ENCODE measurements at places on chromosomes 11 and 22.

DNA sequence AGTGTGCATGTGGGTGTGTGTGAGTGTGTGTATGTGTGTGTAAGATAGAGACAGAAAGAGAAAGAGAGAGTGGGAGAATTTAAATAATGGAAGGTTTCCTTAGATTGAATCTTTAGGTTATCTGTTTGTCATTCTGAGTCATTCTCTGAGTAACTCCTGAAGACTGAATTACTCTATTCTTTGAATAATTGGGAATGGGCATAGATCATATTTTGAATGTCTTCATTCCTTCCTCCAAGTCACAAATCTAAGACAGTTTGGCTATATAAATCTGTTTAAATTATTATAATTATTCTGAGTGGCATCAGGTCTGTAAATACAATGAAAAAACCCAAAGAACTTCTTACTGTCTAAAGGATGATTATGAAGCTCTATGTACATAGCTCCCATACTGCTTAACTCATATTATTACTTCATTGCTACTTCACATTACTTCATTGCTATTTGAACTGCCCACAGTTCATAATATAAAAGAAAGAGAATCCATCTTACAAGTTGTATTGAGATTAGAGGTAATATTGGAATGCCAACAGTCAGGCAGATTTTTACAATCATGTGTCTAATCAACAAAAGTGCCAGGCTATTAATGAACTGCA is 346.6 kb upstream of the CCDC179 start:
- DNase-seq: no peak

GRCh38 chr11:38824573-38824972 is 2226.5 kb upstream of the RAG2 start:
- peak; percentile 1 for DNase-seq

- no peak for DNase-seq
These were observed 761 bp downstream of the ZDHHC13 start for GRCh38 chr11:19117760-19118097.

- DNase-seq: no peak
These were observed 7.8 kb upstream of the POLR3H start for GRCh38 chr22:41551877-41552582.

GRCh38 chr22:32473388-32473952 is 1.1 kb upstream of the FBXO7 start:
- peak; percentile 50 for DNase-seq

- DNase-seq: no peak
These were observed 13.5 kb upstream of the TMA7B start for GRCh38 chr22:39946503-39947219.

- DNase-seq: no peak
These were observed 9.6 kb upstream of the SYT8 start for GRCh38 chr11:1825039-1825740.

- no peak for DNase-seq
These were observed 7.2 kb upstream of the SELENOO start for GRCh38 chr22:50193621-50194020.

DNA sequence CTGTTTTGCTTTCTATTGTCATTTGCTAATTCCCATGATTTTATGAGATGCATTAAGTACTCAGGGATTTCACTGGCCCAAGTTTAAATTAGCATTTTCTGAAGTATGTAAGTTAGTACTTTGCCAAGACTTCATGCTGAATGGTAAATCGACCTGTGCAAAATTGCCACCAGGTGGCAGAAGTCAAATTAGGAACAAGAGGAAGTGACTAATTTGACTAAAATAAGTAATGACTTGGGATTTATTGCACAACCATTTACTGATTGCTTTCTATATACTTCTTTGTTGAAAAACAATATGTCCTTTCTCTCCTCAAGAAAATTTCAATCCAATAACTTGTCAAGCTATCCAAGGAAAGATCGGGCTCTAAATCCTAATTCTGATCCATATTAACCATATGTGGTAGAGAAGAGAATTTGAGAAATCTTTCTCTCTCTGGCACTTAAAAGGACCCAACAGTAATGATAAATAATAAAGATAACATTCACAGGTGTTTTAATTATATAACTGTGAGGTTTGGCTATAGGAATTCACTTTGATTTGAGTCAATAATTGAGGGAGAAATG is 253.7 kb upstream of the CHORDC1 start:
- peak; percentile 19 for DNase-seq
